ENCODE measurements at places on chromosomes 7 and 10.
A peak's percentile ranks its signal among the peaks of the same experiment; 100 is the strongest.

- no peak for DNase-seq
Observed at GRCh38 chr10:24744946-24745345, 21.3 kb upstream of the ARHGAP21 start.

DNA sequence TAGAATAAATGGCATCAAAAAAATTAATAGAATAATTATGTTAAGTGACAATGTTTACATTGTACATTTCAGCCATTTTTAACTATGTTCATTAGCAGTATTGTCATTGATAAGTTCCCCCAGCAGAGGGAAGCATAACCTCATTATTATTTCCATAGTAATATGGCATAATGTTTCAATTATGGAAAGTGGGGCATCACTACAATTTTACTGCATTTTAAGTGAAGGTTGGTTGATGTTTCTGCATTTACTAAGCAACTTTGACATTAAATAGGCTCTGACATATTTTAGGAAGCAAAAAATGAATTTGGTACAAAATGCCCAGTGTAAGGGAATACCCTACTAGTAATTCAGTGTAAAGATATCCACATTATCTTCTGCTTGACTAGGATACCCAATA is 218.3 kb downstream of the SEMA3A start:
- DNase-seq = peak; percentile 9

GRCh38 chr7:26912933-26913536 is 48.6 kb upstream of the SKAP2 start:
- DNase-seq = no peak

- no peak for DNase-seq
Observed at GRCh38 chr10:6513476-6513875, 66.6 kb downstream of the PRKCQ start.

DNA sequence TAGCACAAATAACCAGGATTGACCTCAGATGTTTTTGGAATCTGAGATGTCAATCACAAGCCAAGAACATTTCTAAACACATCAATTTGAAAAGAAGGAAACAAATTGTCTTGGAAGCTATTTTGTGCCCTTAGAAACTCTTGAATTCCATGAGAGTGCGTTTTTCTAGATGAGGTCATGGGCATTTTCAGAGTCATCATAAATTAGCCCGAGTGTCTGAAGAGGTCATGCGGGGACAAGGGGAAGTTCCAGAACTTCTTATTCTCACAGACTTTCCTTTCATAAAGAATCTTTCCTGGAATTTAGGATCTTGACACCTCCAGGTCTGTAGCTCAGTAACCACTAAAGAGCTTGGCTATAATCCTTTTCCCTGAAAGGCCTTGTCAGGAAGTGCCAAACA is 28.2 kb downstream of the IL2RA start:
- DNase-seq = no peak

- no peak for DNase-seq
Observed at GRCh38 chr7:93968911-93969620, 35.1 kb downstream of the BET1 start.

DNA sequence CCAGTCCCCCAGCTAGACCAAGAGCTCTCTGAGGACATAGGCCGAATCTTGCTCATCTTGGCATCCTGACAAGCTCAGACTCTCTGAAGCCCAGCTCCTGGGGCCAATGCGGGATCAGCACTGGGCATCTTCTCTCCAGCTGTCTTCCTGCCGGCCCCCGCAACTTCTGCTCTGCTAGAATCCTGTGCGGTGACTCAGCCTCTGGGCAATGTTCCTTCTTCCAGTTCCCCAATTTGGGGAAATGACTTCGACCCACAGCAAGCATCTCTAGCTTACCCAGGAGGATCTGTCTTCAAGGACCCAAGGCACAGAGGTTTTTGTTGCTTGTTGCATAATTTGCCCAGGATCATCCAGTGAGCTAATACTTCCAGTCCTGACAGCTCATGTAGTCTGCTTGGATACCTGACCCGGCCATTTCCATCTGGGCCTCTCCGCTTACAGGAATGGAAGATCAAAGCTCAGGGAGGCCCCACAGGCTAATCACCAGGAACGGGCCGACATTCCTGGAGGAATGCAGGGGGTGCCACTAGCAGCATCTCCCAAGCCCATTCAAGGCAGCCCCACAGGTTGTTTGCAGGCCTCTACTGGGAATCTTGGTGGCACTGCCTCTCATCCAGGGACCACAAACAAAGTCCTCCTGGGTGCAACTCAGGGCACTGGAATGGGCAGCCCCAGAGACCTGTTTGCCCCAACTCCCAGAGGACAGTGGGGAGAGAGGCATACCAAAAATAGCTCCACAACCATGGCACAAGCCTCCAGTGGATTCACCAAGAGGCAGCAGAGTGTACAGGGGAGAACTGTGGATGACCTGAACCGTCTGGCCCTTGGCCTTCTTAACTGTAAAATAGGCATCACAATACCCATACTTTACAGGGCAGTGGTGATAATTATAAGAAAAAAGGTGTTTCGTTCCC is 151.9 kb downstream of the NEURL1 start:
- peak; percentile 94 for DNase-seq

Data from hepatic stellate cell (primary cell).